ENCODE measurements at places on chromosomes 11 and 22.

DNA sequence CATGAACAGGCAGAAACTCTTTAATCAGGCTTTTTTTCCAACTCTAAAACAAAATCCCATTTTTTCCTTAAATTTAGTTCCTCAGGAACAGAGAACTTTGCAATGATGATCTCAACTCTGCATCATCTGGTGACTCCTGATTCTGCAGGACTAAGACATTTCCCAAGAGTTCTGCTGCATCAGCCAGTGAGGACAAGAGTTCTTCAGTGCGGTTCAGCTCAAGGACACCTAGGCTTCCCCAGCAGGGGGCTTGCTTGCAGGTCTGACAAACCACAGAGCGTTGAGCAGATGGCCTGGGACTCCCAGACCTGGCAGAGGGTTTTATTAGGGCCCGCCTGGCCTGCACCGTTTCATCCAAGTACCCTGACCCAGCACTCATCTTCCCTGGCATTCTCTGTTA, 6.4 kb downstream of the CDCA5 start:
- DNase-seq = no peak

GRCh38 chr11:1969035-1969434, 21.9 kb downstream of the MRPL23 start:
- no peak for DNase-seq

GRCh38 chr11:72972496-72973128, 158.4 kb downstream of the ATG16L2 start:
- DNase-seq = no peak

- DNase-seq = no peak
Observed at GRCh38 chr11:99241066-99241465, 220.3 kb downstream of the CNTN5 start.

GRCh38 chr11:10506008-10506370, 35.0 kb downstream of the RNF141 start:
- DNase-seq = peak; percentile 92

- DNase-seq = no peak
Observed at GRCh38 chr11:11983427-11983826, 25.0 kb downstream of the DKK3 start.

Measured in bronchial epithelial cell (primary cell).